ENCODE measurements at places on chromosomes 11 and 22. TPM values are rescaled to one million over a fixed set of nuclear protein-coding genes. Genes with fewer than 3 reads are reported as not detected.

PLCB3 gene
- total RNA-seq = 10.9 TPM

DNA sequence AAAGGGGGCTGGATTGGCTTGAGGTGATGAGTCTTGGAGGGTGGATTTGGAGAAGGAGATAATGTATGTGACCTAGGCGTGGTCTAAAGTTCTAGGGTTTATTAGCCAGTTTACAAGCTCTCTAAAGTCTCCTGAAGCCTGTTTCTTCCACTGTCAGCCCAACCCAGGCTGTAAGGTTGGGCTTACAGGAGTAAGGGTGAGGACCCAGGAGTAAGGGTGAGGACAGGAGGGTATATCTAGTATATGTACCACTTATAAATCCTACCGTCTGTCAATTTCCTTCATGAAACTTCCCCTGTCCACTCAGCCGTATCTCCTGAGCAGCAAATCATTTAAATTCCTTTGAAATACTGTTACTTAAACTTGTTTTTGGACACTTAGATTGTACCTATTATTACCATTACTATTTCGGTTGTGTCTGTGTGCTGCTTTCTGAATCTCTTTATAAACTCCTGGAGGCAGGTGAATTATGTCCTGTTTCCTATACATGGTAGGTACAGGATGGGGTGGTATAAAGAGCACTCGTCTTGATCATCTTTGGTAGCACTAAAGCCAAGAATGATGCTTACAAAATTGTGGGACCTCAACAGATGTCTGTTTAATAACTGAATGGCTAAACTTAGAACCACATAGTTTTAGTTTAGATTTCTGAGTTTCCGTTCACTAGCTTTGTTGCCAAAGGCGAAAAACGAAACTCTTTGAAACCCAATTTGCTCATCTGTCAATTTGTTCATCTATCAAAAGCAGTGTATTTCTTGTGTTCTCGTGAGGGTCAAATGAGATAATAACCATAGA is 192.0 kb downstream of the GRIK4 start:
- no peak for DNase-seq

DNA sequence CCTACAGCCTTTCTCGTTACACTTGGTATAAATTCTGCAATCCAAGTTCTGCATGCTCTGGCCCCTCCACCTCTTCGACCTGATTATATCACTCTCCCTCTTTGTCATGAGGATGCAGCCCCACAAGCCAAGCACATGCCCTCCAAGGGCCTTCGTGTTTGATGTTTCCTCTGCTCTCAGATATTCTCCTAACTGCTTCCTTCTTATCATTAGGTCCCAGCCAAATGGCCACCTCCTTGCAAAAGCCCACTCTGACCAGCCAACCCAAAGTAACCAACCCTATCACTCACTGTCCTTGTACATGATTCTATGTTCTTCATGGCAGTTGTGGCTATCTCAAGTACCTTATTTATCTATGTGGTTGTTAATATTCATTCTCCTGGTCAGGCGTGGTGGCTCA is 38.3 kb upstream of the LRRC55 start:
- DNase-seq = no peak

GRCh38 chr11:7555052-7555699 is 41.4 kb downstream of the PPFIBP2 start:
- peak; percentile 68 for DNase-seq

DNA sequence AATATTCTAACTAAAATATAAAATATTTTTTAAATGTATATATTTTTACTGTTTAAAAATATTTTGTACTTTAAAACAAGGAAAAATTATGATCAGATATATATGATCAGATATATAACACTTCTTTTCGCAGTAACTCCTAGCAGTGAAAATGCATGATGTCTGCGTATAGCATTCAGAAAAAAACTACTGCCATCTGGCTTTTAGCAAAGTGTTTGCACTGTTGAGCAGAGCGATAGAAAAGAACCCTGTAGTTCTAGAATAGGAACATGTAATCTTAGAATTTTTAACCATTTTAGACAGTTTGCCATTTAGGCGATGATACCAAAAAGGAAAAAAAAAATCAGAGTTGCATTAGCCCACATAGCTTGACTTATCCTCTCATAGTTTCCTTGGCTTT is 370.4 kb upstream of the ANO3 start:
- no peak for DNase-seq

MFRP gene
- not detected for total RNA-seq

GPHA2 gene
- total RNA-seq = not detected

ZFPL1 gene
- total RNA-seq = 27.3 TPM

DNA sequence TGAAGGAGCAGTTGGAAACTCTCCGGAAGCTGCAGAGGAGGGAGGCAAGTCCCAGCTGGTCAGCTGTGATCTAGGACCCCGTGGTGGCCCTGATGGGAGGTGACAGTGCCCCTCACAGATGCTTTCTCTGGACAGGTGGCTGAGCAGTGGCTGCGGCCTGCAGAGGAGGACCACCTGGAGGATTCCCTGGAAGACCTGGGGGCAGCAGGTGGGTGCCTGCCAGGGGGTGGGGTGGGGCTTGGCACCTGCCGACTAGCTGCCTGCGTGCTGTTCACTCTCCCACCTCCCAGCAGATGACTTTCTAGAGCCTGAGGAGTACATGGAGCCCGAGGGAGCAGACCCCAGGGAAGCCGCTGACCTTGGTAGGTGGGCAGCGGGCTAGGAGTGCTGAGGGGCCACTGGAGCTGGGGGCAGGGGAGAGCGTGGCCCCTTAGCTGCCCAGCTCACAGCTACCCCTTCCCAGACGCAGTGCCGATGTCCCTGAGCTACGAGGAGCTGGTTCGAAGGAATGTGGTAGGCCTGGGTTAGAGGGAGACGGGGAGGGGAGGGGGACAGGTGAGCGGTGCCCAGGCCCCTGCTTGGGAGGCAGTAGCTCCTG is 3.1 kb downstream of the SCO2 start:
- DNase-seq = peak; percentile 48

DNA sequence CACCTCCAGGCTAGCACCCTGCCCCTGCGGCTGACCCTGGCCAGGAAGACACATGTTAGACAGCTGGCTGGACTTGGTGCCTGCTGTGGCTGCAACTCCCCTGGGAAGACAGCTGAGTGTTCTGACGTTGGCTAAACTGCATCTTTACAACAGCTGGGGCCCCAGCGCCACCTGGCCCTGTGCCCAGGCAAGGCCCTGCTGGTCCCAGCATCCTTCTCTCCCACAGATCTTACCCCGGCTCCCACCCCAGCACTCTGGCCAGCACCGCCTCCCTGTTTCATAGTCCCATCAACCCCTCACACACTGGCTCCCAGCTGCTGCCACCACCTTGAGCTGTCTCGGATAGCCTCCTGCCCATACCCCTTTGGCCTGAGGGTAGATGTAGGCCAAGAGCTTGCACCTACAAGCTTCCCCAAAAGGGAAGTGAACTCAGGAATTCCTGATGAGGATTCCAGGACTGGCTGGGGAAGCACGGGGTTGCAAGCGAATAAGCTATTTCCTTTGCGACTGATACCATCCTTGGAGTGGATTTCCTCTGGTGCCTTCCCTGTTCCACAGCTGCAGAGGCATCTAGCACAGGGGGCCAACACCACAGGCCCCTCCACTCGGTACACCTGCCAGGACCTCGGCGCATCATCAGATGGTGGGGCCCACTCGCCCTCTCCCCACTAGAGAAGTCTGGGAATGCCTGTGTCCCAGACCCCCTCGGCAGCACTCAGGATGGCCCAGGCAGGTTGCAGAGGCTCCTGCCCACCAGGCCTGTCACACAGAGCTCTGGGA is 28.5 kb downstream of the RSPH14 start:
- peak; percentile 82 for DNase-seq

- peak; percentile 92 for DNase-seq
Observed at GRCh38 chr11:94525546-94526324, 13.5 kb downstream of the C11orf97 start.

- peak; percentile 75 for DNase-seq
Observed at GRCh38 chr11:122863704-122864326, 18.7 kb upstream of the JHY start.
